ENCODE measurements at places on chromosomes 5 and 9.

GRCh38 chr9:35816708-35817107 is 1.9 kb upstream of the HINT2 start:
- H3K27ac ChIP-seq: no peak overlapping the region
- no peaks in the 10 kb centered on the region for H3K36me3 ChIP-seq
- H3K4me1 ChIP-seq: no peaks in the 10 kb centered on the region
- no peaks in the 10 kb centered on the region for H3K27me3 ChIP-seq
- H3K4me3 ChIP-seq: no peak overlapping the region
- DNase-seq: no peak

DNA sequence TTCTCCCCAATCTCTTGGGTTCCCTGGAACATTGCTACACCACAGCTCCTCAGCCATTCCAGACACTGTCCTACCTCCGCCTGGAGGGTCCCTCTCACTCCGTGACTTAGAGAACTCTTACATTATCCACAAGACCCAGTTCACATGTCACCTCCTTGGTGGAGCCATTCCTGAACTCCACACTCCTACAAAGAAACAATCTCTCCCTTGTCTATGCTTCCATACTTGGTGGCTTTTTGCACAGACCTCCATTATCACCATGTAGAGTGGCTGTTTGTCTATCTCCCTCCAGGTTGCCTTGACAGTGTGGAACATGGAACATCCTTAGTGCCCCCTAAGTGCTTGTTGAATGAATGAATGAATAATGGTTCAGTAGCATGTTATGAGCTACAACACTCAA is 105.9 kb downstream of the PAX5 start:
- DNase-seq: no peak
- H3K4me3 ChIP-seq: no peak overlapping the region

DNA sequence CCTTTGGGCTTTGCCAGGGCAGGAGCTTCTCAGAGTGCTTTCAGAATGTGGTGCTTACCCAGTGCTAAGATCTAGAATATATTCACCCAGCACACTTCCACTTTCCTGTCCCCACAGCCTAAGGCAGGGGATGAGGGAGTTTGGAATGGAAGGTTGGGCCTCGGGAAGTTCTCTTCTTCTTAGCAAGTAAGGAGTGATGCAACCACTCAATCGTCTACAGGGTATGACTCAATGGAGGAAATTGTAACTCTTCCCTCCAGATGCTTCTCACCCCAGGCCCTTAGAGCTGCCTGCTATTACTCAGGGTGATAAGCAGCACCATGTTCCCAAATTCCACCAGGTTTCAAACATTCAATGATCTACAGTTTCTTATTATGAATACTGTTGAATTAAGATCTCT is 30.8 kb upstream of the AGGF1 start:
- no peaks in the 10 kb centered on the region for H3K36me3 ChIP-seq
- H3K27me3 ChIP-seq: no peaks in the 10 kb centered on the region
- H3K4me3 ChIP-seq: no peak overlapping the region
- H3K27ac ChIP-seq: no peak overlapping the region

- no peak within 1 kb of the TSS for H3K27ac ChIP-seq
- no peaks in the 10 kb centered on the region for H3K36me3 ChIP-seq
- peak; percentile 66 for DNase-seq
These were observed at the start of gene AKNA for GRCh38 chr9:114387680-114388356. AKNA (minus strand) TSS chr9:114387982; CDS start chr9:114381333, 6,649 bp downstream.

DNA sequence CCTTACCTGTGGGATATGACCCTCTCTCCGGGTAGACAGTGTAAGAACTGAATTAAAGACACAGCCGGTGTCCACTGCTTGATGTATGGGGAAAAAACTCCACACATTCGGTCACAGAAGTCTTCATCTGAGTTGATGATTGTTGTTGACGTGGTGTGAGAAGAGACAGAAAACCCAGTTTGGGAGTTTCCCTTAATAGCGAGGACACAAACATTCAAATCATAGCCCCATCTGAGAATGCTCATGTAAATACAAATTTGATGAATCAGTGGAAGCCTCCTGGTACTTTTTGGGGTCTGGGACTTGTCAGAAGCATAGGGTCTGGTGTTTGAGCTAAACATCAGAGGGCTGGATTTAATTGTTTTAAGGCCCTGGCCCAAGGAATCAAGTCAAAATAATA is 11.0 kb downstream of the HAVCR1 start:
- H3K36me3 ChIP-seq: no peaks in the 10 kb centered on the region
- no peak for DNase-seq
- no peak overlapping the region for H3K27ac ChIP-seq
- H3K4me3 ChIP-seq: no peak overlapping the region

All from pancreas (tissue), 10 donors.